ENCODE measurements at places on chromosomes 2 and 18.

DNA sequence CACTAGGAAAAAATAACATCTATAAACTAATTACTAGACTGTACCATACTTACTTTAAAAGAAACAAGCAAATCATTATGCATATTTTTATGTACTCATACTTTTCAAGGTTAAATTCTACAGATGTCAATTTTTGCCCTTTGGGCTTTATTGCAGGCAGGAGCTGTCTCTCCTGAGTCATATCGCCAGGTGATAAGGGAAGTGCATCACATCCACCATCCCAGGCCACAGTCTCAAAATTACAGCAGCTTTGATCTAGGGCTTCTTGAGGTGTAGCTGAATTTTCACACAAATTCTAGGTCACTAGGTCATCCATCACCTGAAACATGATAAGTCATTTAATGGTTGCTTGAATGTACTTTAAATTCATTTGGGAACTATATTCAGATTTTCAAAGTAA lies 38.4 kb upstream of the FRZB start:
- DNase-seq = no peak

DNA sequence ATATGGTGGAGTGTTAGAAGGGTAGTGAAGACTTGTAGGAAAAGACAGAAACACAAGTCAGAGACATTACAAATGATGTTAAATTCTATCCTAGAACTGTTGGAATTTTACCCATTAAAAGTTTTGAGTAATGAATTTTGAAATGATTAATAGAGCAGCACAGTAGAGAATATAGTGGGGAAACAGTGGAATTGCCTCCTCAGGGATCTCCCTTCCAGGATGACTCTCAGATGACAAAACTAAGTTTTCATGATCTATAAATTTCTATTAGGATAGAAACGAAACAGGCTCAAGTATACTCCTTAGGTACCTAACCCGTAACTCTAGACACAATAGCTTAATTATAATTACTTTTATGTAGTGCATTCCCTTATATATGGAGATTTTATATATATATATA lies 86.7 kb downstream of the DPP4 start:
- no peak for DNase-seq

DNA sequence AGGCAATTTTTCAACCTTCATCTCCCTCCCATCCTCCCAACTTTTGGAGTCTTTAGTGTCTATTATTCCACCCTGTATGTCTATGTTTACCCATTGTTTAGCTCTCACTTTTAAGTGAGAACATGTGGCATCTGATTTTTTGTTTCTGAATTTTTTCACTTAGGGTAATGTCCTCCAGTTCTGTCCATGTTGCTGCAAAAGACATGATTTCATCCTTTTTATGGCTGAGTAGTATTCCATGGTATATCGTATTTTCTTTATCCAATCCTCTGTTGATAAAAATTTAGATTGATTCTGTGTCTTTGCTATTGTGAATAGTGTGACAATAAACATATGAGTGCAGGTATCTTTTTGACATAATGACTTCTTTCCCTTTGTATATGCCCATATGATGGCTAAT lies 48.2 kb downstream of the G6PC2 start:
- DNase-seq = no peak

DNA sequence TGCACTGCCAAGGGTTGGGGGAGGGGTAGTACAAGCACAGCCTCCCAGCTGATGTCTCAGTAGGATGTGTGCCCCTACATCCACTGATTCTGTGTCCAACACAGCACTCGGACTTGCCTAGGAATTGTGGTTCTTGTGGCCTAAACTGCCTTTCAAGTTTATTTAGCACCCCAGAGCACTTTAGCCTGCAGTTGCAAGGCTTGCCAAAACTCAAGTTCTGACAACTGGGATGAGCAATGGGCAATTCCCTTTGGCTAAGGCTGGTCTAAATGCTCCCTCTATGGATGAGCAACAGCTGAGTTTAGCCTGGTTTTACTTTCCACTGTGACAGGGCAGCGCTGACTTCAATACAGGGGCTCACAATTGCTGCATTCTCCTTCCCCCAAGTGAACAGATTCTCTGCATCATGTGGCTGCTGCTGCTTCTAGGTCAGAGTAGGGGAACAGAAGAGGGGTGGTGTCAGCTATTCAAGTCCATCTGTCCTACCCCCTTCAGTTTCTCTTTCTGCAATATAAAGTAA lies 471.5 kb downstream of the PIK3C3 start:
- DNase-seq = no peak

- DNase-seq = no peak
Observed at GRCh38 chr2:101696272-101697123, 1.0 kb upstream of the MAP4K4 start.

- DNase-seq = no peak
Observed at GRCh38 chr2:148917431-148917830, 42.4 kb downstream of the KIF5C start.

DNA sequence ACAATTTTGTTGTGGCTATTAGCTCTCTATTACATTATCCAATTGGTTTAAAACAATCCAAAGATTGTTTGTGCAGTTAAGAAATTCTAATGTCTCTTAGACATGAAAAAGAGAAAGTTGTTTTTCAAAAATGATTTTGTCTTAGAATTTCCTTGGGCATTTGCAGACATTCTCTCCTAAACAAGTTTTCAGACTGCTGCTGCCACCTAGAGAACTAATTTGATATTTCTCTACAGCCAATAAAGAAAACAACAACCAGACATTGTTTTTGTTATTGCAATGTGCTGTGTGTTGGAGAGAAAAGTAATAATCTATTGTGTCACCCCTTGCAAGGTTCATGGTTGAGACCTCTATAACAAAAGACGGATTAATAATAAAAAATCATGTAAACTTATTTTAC lies 119.0 kb upstream of the SYT4 start:
- no peak for DNase-seq

DNA sequence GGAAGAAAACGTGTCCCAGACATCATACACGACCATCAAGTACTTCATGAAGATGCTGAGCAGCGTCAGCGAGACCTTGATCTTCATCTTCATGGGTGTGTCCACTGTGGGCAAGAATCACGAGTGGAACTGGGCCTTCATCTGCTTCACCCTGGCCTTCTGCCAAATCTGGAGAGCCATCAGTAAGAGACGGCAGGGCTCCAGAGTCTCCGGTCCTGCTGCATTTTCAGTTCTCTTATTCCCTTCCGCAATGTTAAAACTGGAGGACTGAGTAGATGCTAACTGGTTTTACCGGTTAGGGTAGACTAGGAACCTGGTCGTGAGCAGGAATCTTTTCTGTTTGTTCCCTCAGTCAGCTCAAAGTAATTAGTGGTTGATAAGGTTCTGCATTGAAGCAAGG lies 32.3 kb downstream of the SLC9A4 start:
- DNase-seq = no peak

DNA sequence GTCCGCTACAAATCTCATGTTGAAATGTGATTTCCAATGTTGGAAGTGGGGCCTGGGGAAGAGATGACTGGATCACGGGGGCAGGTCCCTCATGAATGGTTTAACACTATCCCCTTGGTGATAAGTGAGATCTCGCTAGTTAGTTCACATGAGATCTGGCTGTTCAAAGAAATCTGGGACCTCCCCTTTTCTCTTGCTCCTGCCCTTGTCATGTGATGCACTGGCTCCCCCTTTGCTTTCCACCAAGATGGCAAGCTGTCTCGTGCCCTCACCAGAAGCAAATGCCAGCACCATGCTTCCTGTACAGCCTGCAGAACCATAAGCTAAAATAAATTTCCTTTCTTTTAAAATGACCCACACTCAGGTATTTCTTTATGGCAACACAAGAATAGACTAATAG lies 57.3 kb upstream of the C2orf15 start:
- DNase-seq = no peak

DNA sequence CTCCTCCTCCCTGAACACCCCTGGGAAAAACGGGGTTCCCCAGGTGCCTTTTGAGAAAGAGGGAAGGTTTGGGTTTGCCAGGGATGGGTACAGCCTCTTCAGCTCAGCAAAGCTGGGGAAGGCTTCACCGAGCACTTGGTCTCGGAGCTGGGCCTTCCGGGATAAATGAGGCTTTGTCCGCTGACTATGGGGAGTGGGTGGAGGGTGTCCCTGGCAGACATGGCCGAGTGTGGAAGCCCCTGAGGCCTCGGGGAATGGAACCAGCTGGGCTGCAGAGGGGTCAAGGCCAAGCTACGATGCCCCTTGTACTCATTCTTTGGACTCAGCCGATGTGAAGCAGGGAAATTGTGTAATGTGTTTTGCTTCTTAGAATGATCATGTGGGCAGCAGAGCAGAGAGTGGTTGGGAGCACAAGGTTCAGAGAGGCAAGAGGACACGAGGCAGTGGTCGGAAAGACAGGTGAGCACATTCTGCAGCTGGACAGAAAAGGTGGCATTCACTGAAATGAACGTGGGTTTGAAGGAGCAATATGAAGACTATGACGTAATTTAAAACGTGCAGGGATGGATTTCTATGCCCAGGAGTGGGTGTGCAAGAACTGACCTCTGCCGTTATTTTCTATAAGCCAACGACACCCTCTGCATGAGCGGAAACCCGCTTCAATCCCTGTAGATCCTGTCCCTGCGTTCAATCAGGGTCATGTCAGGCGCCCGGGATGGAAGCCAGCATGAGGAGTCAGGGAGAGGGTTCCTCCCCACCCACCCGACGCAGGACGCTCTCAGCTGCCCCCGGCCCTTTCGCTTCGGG lies 142.6 kb downstream of the PXDN start:
- no peak for DNase-seq

GRCh38 chr2:72148837-72149555 lies 1.3 kb upstream of the CYP26B1 start:
- no peak for DNase-seq

DNA sequence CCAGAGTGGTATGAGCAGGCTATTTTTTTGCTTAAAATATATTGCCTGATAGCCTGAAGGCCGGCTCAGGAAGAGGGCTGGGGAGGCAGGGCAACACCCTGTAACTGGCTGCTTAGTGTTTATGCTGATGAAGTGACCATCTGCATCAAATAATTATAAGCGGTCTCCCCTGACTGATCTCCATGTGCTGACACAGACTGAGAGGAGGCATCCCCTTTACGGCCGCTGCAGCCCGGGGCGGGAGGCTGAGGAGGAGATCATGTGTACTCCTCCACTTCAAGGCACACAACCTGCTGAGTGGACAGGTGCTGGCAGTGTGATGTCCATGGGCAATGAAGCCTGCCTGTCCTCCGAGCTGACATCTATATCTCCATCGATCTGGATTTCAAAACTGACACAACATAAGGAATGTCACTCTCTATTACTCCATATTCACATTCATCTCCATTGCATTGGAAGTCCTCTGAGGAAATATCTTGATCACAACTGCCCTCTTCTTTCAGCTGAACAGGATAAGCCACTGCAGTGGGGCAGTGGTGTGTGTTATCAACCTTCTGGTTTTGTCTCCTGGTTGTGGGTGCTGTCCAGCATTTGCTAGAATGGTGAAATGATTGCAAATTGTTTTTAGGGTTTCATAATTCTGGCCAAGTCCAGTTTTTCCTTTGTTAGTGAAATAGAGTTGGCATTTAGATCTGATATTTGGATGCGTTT lies 143.5 kb downstream of the AQP4 start:
- DNase-seq = no peak

DNA sequence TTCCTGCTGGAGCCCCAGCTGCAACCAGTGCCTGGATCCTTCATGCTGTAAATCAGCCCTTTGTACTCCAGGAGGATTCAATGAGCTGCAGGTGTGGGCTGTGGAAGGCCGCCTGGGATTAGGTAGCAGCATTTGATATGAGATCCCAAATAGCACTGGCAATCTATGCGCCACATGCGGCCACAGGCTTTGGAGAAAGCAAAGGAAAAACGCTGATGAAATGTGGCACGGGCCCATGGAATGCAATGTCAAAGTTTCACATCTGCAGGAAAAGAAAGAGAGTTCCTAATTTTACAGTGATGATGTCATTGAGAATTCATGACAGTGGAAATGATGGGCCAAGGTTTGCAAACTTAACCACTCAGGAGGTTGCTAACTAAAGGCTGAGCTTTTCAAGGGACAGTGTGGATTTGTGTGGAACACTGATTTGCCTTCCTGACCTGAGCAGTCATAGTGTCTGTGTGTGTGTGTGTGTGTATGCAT lies 216.4 kb upstream of the OSR1 start:
- DNase-seq = no peak

- DNase-seq = no peak
Observed at GRCh38 chr2:36952748-36953197, 13.6 kb downstream of the STRN start.

DNA sequence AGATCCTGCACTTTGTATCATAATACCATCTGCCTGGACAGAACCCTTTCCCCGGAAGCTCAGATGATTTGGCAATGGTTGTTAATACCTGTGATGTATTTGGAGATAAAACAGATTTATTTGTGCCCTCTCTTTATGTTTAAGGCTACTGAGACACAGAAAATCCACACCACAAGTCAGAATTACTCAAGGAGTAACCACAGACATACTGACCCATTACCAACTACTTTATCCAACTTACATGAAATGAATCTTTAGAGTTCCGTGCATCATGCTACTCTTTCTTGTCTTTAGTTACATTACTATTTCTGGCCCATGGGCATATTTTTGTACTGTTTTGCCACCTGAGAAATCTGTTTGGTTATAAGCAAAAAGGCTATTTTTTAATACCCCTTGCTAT lies 384.0 kb downstream of the STK39 start:
- DNase-seq = no peak

DNA sequence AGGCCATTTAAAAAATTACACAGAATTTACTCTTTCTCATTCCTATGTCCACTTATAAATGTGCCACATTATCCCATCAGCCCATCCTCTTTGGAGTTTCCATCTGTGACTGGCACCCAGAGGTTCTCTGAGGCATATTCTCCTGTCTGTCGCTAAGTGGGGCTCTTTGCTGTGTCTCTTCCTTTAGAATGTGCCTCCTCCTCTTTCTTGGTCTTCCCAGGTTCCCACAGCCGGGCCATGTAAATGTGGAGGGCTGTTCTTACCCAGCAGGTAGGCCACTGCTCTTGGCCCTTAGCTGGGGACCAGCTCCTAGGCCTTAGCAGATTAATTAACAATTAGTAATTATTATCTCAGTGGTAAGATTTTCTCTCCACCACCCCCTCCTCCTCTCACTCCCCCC lies 167.0 kb downstream of the INSIG2 start:
- DNase-seq = no peak

GRCh38 chr2:60414495-60415138 lies 138.8 kb downstream of the BCL11A start:
- DNase-seq = no peak

DNA sequence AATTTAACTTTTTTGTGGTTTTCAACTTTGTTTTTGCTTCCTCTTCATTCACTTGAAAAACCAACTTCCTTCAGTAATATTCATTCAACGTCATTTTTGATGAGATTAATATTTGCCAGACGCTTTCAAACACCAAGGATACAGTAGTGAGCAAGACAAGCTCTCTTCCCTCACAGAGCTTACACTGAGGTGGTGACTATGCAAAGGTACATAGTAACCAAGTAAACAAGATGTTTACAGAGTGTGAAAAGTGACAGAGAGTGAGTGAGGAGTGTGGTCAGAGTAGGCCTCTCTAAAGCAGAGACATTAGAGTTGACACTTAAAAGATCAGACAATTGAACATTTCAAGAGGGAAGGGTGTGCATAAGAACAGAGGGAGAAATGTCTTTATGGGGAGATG lies 155.5 kb downstream of the TMEM247 start:
- no peak for DNase-seq

- DNase-seq = no peak
Observed at GRCh38 chr18:39037925-39038324, 1472.3 kb upstream of the CELF4 start.
